Esophagus muscularis mucosa (tissue), 4 donors: ENCODE measurements at places on chromosomes 3 and 15.

DNA sequence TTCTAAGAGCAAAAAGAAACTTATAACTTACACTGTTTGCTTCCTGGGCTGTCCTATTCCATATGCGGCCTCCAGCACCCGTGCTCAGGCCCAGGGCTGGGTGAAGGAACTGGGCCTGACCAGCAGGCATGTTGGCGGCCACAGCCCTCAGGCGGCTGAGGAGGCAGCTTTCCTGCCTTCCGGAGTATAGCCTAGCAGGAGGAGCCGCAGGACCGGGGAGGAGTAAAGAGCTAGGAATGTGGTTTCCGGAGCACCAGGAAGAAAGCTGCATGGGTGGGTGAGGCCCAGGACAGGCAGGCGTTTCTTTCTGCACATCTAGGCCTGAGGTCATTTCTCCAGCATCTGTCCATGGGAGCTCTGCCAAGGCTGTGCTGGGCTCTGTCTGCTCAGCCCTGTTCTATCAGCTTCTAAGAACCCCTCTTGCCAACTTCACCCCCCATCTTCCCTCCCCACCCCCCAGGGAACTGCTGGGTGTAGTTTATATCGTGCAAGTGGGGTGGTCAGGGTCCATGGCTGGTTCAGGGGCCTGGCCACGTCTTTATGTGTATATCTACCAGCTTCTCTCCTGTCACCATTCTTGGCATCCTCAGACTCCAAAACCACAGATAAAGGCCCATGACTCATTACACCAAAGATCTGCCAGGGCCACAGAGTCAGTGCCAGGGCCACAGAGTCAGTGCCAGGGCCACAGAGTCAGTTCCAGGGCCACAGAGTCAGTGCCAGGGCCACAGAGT, 7.8 kb upstream of the KIF7 start:
- no peak for DNase-seq

- no peak for DNase-seq
Measured at GRCh38 chr3:193620650-193621049, 27.6 kb downstream of the OPA1 start.

DNA sequence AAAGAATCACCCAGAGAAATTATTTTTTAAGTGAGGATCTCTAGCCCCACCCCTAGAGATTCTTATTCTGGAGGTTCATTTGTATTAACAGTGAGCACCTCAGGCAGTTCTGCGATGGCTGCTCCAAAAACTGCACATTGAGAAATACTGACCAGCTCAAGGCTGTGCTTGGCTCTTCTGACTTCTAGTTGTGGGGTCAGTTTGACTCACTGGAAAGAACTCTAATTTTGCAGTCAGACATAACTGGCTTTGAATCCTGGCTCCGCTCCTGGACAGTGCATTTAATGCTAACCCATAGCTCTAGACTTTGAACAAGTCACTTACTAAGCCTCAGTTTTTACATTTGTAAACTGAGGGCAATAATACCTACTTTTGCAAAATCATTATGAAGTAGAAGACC, 123.6 kb upstream of the SKOR1 start:
- DNase-seq, result no peak

DNA sequence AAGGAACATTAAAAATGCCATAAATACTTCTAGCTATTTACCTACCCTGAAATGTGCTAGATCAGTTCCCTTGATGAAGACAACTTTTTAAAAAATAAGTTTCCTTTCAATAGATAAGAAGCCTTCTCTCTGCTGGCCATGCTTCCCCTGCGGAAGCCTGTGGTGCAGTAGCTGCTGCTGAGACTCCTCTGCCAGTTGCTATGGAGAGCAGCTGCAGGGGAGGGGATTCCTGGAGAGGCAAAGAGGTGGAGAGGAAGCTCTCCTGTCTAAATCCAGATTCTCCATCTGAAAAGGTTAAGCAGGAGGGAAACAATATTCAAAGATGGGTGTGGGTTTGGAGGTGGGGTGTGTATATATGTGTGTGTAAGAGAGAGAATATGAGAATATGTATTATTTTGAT, 69.8 kb upstream of the BFSP2 start:
- DNase-seq, result no peak

- DNase-seq, result no peak
Measured at GRCh38 chr3:146166826-146167225, 5.8 kb upstream of the PLOD2 start.

- DNase-seq, result peak; percentile 72
Measured at GRCh38 chr15:100765467-100766241, 114.0 kb upstream of the ALDH1A3 start.
